ENCODE measurements at places on chromosomes 11 and 22.

GRCh38 chr11:102263379-102264003, 53.8 kb upstream of the BIRC3 start:
- no peak for DNase-seq

DNA sequence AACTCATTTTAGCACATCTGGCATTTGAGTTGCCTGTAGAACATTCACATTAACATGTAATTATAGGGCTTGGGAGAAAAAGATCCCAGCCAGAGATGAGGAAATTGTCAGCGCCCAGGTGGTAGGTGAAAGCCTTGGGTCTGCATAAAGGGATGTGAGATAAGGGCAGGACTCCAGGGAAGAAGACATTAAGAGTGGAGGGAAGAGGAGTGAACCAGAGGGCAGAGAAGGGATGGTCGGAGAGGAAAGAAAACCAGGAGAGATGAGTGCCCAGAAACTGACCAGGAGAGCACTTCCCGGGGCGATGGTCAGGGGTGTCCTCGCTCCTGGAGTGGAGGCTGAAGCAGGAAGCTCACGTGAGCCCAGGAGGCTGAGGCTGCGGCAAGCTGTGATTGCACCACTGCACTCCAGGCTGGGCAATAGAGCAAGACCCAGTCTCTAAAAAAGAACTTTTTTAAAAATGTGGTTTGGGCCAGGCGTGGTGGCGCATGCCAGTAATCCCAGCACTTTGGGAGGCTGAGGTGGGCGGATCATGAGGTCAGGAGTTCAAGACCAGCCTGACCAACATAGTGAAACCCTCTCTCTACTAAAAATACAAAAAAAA, 20.3 kb upstream of the DGKZ start:
- DNase-seq = no peak

DNA sequence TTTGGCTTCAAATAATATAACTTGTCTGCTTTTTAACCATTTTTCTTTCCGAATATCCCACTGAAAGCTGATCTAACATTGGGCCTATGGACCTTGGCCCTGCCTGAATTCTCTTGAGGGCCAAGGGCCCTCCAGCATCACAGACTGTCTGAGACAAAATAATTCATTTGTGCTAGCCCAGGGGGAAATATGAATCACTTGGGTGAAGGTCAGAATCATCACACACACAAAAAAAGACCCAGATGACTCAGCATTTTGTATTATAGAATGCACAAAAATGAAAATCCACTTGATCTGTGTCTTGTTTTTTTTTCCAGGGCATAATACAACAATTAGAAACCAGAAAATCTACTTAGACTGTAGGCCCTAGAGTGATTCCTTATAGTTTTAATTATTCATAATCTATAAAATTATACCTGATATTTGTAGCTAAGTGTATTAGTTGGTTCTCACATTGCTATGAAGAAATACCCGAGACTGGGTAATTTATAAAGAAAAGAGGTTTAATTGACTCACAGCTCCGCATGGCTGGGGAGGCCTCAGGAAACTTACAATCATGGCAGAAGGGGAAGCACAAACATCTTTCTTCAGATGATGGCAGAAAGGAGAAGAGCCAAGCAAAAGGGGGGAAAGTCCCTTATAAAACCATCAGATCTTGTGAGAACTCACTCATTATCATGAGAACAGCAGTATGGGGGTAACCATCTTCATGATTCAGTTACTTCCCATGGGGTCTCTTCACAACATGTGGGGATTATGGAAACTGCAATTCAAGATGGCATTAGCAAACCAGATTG, 15.6 kb upstream of the RDX start:
- no peak for DNase-seq

GRCh38 chr22:38432264-38432663, 22.7 kb downstream of the KCNJ4 start:
- no peak for DNase-seq

DNA sequence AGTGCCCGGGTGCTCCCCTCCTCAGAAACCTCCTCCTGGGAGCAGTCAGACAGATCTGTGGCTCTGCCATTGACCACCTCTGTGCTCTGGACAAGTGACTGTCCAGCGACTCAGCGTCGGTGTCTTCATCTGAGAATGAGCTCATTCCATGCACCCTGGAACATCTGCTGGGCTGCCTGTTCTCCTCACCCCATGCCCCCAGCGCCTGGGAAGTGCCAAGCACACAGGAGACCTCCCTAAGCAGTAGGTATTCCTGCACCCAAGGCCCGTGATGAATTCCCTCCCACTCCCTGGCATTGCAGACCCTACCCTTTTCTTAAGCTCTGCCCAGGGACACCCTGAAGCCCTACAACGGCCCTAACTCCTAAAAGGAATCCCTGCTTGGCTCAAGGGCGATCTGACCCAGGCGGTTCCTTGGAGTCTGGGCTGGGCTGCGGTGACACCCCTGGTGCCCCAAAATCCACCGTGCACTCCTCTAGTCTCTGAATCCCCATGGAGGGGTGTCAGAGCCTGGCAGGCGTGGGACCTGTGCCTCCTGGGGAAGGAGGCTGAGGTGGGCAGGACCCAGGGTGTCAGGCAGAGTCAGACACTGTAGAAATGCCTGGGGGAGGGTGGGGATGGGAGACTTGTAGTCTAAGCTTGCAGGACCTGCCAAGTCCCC, 92.0 kb downstream of the CEP164 start:
- DNase-seq = no peak

DNA sequence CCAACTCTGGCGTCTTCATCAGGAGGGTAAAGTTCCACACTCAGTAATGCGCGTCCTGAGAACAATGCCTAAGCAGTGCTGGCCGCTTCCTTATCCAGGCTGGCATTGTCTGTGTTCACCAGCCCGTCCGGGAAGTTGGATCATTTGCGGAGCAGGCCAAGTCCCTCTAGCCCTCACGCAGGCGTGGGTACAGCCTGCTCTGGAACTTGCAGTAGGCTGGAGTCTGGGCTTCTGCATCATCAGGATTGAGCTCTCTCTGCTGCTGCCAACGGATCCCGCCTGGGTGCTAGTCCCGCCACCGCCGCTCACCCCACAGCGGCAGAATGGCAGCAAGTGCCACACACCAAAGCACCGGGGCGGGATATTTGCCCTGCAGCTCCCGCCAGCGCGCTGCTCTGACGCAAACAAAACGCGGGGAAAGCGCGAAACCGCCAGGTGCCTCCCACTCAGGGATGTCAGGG, 29.0 kb downstream of the GLYATL1 start:
- no peak for DNase-seq

- no peak for DNase-seq
Measured at GRCh38 chr22:46998331-46998730, 235.9 kb downstream of the TBC1D22A start.

DNA sequence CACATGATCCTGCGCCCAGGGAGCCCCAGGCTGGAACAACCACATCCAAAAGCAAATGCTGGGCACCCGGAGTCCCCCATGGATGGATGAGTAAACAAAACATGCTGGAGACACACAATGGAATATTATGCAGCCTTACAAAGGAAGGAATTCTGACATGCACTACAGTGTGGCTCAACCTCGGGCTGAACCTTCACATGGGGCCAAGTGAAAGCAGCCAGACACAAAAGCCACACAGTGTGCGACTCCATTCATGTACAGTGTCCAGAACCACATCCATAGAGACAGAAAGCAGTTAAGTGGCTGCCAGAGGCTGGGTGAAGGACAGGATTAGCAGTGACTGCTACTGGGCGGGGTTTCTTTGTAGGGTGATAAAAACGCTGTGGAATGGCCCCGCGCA, 10.1 kb downstream of the POLR3H start:
- no peak for DNase-seq

DNA sequence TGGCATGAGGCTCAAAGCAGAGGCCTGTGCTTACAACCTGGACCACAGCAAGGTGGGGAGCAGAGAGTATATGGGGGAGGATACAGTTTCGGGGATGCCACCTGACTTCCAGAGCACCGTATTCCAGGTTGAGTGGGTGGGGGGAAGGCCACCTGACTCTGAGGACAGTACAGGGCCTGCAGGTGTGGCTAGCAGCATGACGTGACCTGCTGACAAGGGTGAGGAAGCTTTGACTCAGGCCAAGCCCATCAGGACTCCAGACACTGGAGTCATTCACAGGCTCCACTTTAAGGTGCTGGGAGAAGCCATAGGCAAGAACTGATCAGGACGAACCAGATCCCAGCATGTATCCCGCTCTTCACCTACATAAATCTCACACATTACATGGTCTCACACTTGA, 34.6 kb upstream of the CRTAM start:
- DNase-seq = no peak

- DNase-seq = no peak
Measured at GRCh38 chr22:29184849-29185490, 20.7 kb upstream of the EMID1 start.

DNA sequence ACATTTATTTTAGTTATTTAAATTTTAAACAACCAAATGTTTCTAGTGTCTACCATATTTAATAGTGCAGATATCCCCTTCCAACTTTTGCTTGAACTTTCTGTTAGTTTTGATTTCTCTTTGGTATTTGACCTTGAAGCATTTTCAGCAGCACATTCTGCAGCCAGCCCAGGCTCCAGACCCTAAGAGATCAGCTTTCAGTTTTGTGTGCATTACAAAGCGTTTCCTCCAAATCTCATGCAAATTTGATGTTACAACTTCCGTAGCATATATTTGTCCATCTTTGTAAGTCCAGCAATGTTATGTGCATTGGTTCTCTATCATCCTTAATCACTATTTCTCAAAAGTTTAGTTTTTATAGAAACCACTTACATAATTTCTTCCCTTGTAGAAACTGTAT, 14.6 kb upstream of the SERGEF start:
- DNase-seq = no peak

GRCh38 chr11:107359701-107360100, 97.9 kb downstream of the CWF19L2 start:
- DNase-seq = no peak

DNA sequence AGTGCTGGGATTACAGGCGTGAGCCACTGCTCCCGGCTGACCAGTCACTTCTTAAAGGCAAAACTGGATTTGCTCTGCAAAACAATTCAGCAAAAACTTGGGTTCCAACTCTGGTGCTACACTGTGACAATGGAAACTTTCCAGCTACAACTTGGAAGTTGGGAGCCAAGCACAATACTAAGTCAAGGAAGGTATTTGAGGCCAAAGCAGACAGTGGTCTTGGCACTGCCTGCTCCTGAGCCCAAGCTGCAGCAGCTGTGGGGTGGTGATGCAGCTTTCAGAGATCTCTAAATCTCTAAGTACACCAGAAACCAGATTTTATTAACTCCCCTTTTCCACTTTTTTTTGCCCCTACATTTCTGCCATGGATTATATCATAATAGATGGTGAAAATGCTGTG, 17.5 kb downstream of the ADM start:
- DNase-seq = no peak

GRCh38 chr11:134275534-134276395, at the start of gene GLB1L3:
TSS of gene GLB1L3 (plus strand) at chr11:134276379. CDS start at chr11:134276741, 362 bp downstream.
- DNase-seq = peak; percentile 64

GRCh38 chr22:46007003-46007847, 30.3 kb upstream of the WNT7B start:
- no peak for DNase-seq

DNA sequence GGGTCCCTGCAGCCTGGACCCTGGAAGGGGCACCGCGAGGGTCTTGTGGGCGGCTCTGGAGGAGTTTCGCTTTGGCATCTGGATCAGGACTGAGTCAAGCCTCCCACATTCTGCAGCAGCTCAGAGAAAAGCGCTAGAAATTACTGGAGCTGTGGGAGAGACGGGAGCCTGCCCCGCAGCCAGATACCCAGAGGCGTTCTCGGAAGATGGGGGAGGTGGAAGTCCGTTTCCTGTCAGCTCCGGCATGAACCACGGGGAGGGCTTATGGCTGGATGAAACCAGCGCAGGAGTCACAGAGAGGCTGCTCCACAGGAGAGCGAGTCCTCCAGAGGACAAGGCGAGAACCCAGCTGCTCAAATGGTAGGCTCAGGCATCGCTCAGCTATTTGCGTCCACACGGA, 379.3 kb downstream of the OPCML start:
- DNase-seq = no peak
